ENCODE measurements at places on chromosomes 12 and 14.

GRCh38 chr12:168763-169525, 45.0 kb downstream of the SLC6A12 start:
- DNase-seq = no peak

DNA sequence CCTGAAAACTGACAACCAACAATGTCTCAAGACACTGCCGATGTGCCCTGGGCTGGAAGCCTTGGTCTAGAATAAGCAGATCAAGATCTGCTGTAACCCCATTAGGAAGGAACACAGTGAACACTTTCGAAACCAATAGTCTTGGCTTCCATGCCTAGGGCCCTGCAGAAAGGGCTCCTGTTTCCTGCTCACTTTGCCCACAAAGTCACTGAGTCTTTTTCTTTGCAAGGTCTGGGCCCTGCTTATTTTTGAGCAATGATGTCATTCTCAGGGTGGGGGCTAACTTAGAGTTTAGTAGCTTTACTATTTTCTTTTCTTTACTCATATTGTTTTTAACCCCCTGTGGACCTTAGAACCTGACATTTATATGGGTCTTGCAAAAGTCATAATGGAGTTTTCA, 704.2 kb upstream of the TMEM132C start:
- DNase-seq = no peak

DNA sequence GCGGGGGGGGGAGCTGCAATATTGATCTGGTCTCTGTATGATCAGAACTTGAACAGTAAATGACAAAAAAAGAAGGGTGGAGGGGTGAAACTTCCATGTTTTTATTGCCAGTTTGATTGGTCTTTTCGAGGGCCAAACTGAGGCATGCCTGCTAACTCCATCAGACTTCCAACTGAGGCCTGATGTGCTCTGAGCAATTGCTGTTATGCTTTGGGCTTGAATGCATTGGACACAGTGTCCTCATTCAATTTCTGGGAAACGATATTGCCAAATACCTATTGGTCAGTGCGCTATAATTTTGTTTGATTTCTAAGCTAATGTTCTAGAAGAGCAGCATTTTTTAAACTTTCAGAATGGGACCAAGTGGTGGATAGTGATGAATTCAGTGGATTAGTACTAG, 2.1 kb upstream of the SLC38A2 start:
- no peak for DNase-seq

DNA sequence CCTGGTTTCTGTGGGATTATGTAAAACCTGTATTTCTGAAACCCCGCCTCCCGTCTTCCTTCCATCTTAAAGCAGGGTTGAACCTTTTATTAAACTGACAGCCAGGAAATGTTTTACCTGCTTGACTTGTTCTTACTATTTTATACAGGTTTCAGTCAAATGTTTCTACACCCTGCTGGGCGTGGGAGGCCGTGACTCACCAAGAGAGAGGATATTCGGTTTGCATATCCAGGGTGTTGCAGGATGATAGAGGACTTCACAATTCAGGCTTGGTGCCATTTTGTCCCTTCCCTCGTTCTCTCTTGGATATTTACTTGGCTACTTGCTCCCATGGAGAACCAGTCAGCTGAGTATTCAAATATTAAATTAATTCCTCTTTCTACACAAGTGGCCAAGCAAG, 69.7 kb downstream of the ARF6 start:
- no peak for DNase-seq

GRCh38 chr12:127044836-127045235, 1222.1 kb upstream of the TMEM132C start:
- DNase-seq = no peak

GRCh38 chr14:25340882-25341281, 290.9 kb upstream of the STXBP6 start:
- no peak for DNase-seq

DNA sequence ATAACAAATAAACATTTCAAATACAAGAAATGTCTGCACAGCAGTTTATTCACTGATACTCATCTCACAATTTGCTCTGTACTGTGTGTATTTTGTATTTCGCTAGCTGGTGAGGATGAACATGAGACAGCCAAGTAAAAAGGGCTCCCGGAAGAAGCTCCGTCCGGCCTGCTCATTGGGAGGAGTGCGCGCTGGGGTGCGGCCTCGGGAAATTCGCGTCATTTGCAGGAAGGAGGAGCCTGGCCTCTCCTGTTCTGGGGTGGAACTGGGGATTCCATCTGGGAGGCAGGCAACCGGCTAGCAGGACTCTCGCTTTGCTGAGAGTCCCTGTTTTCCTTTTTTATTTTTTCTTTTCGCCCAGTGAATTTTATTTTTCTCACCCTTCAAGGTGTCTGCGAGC, 368.4 kb upstream of the TMEM132C start:
- DNase-seq = no peak

DNA sequence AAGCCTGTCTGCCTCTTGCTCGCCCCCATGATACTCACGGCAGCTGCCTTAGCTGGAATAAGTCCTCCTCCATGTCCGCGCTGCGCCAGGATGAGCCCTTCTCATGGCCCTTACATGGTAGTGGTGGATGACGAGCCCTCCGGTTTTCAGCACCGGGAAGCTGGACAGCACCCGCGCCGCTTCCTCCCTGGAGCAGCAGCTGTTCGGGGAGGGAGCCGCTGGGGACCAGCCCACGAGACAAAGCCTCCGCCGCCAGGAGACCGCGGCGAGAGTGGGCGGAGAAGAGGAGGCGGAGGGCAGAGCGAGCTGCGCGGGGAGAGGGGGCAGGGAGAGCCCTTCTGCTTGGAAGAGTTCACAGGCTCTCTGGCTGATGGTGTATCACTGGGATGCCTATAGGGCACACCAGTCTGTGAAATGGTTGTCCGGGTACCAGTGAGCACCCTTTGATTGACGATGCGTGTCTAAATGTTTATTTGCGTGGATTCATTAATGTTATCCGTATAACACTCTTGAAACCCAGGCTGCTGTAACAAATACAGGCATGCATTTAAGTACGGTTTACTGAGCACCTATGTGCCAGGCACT, at the start of gene SVOP:
Gene SVOP (minus strand): TSS at position 273 of the 585 bp plus-strand sequence. CDS start 200 bp downstream, at position 73.
- DNase-seq = peak; percentile 10

DNA sequence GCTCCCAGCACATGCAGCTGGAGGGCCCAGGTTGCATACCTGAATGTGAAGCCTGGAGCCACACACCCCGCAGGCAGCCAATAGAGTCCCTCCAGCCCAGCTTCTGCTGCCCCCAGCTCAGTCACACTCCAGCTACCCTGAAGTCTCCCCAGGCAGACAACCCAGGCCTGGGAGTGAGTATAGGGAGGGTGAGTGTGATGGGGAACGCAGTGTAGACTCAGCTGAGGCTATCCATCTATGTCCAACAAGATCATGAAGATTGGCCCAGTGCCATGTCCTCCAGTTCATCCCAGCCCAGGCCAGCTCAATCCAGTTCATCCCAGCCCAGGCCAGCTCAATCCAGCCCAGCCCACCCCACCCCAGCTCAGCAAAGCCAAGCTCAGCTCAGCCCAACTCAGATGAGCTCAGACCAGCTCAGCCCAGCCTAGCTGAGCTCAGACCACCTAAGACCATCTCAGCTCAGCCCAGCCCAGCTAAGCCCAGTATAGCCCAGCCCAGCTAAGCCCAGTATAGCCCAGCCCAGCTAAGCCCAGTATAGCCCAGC, 330.4 kb downstream of the TMEM121 start:
- DNase-seq = peak; percentile 7

All from activated T-helper 2 cell treated with anti-CD3 and anti-CD28 coated beads, Interferon-gamma antibody, Interleukin-2, Interleukin-4, amounts not matched to agents 10 μg/mL and 5 μg/mL and 100 μg/mL, durations not matched to agents 14 hours and 24 hours and 36 hours (primary cell).